ENCODE measurements at places on chromosomes 4 and X.

DNA sequence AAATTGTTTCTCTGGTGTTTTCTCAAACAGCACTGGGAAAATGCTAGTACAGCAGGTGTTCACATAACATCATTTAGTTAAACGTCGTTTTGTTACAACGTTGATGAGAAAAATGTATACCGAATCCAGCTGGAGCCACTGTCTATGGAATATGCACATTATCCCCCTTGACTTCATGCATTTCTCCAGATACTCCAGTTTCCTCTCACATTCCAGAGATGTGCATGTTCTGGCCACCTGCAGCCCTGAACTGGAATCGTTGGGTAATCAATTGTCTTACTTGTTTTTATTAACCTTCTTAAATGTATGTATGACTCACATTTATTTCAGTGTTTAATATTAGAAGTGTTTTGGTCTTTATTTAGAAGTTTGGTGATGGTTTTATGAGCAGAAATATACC, 18.4 kb upstream of the ODAM start:
- DNase-seq: no peak

GRCh38 chr4:28702571-28702970, 1841.9 kb downstream of the STIM2 start:
- DNase-seq: no peak

- DNase-seq: no peak
These were observed 481.6 kb upstream of the FSTL5 start for GRCh38 chr4:162645381-162645780.

DNA sequence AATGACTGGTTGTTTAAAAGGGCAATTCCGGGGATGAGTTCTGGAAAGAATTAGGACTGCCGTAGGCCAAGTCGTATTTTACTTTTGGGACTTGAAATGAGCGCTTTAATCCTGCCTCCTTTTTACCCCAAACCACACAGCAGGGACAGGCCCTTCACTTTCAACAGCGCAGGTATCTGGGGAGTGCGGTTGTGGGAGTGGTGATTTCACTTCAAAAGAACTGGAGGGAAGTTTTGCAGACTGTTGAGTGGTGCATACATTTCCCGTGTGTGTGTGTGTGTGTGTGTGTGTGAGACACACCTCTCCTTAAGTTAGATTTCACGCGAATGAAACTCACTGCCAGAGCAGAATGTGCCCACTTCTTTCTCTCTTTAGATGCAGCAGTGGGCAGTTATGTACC, 2.8 kb downstream of the NHS start:
- DNase-seq: no peak

GRCh38 chr4:81586706-81587105, 115.0 kb upstream of the RASGEF1B start:
- DNase-seq: no peak

DNA sequence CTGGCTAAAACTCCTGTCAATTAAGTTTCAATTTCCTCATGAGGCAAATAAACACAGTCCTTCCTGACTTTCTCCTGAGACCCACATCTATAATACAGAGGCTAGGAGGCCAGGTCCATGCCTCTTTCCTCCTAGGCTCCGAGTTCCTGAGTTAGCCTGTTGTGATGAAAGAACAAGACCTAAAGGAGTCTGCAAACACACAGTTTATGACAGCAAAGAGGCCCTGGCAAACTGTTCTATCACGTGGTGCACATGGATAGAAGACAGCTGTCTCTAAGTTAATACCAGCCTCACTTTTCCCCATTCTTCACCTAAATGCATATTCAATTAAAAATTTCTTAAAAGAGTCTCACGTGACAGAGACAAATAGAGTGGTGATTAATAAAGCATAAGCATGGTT, 145.2 kb downstream of the TET2 start:
- DNase-seq: no peak

- DNase-seq: no peak
These were observed 28.3 kb downstream of the TXLNG start for GRCh38 chrX:16814597-16814996.

GRCh38 chrX:727738-728621, 97.4 kb downstream of the SHOX start:
- DNase-seq: no peak

- DNase-seq: no peak
These were observed 19.9 kb downstream of the FGFBP1 start for GRCh38 chr4:15918484-15919129.

- no peak for DNase-seq
These were observed 773 bp downstream of the DAPP1 start for GRCh38 chr4:99817309-99817890.

DNA sequence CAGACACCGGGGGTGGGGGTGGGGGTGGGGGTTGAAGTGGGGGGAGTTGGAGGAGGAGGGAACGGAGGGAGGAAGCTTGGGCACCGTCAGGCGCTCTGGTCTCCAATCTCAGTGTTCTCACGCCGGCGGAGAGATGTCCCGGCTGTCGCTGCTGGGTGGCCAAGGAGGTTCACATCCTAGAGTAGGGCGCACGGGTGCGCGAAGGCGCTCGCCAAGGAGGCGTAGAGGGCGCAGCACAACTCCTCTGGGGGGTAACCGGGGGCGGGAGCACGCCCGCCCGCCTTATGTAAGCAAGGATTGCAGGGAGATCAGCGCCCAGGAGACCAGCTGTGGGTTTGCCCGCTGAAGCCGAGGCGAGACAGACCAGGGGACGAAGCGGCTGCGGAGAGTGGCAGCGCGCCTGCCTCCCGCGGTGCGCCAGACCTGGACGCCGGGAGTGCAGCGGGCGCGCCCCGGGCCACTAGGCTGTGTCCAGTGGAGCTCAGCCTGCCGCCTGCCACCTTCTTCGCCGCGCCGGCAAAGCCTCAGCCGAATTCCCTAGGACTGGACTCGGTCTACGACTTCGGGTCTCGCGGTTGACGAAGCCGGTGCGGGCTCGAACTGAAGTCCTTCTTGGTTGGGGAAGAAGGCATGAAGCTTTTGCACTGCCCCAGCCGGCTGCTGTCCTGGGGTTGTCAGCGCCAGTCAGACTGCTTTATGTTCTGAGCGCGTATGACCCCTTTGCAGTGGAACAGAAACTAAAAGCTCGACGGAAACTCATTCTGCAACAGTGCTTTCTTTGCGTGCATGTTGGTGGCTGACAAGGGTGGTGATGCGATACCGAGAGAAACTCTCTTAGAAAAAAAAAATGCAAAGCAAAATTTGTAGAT, 707 bp upstream of the UNC5C start:
- DNase-seq: no peak

- DNase-seq: no peak
These were observed 220.1 kb downstream of the DHX15 start for GRCh38 chr4:24364249-24364648.

GRCh38 chrX:100687546-100687945, 43.5 kb downstream of the SRPX2 start:
- DNase-seq: no peak

DNA sequence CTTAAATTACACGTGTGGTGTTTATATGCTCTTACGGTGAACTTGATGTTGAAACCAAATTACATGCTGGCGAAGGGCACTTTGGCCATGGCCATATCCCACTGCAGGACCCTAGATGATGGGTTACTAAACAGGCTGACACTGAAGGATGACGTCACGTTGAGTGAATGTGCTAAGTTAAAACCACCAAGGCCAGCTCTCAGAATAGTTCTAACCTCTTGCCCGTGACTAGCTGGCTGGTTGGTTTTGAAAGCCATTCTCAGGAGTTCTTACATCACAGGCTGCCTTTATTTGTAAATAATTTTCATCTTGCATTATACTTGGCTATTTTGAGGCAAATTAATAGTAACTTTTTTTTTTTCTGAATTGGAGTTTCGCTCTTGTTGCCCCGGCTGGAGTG, 41.3 kb upstream of the PHEX start:
- DNase-seq: no peak

GRCh38 chr4:167218022-167218608, 16.2 kb downstream of the SPOCK3 start:
- DNase-seq: no peak

- no peak for DNase-seq
These were observed 39.4 kb downstream of the UGT2A2 start for GRCh38 chr4:69600013-69600412.

GRCh38 chrX:111254896-111255693, 15.2 kb downstream of the CAPN6 start:
- DNase-seq: no peak

GRCh38 chrX:63525491-63525890, 174.4 kb upstream of the SPIN4 start:
- DNase-seq: no peak
